ENCODE measurements at places on chromosomes 11 and 22. TPM values are rescaled to one million over a fixed set of nuclear protein-coding genes. Genes with fewer than 3 reads are reported as not detected.

WDR74 gene
- total RNA-seq: 38.8 TPM

DNA sequence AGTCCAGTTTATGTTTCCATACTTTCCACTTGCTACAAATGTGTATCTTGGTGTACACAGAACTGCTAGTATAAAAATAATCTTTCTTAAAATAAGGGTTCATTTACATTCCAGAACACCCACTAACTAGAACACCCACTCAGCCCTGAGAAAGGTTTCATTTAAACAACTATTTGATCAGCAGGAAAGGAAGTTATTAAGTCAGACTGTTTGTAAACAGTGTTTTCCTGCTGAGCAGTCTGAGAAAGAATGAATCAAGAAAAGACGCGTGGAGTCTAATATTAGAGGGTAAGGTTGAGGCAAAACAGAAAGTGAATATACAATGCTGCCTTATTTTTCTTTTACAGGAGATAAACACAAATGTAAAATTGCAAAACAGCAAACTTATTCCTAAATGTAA lies 32.7 kb downstream of the NARS2 start:
- no peak for DNase-seq

GRCh38 chr11:44652901-44653644 lies 73.7 kb upstream of the TSPAN18 start:
- DNase-seq: no peak

- DNase-seq: peak; percentile 55
Observed at GRCh38 chr11:45146072-45147016, at the start of gene PRDM11. PRDM11 (plus strand) TSS chr11:45146639; CDS start chr11:45181767, 35,128 bp downstream.

DNA sequence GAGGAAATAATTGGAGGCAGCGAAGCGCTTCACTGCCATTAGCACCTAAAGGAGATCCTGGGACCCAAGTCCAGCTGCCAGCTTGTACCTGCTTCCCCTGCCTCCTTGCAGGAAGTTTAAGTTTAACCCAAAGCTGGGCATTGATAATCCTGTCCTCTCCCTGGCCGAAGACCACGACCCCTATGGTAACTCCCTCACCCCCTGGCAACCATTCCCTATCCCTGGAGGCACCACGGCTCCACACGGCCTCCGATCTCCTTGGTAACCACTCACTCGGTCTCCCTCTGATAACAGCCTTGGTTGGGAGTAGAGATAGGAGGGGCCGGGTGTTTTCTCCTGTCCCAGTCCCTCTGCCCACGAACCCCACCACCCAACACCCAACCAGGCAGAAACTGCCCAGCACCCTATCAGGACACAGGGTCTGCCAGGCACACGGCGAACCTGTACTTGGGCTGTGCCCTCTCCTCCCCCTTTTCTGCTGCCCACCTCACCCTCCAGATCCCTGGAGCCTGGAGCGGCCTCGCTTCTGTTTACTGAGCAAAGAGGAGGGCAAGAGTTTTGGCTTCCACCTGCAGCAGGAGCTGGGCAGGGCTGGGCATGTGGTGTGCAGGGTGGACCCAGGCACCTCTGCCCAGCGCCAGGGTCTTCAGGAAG lies 833 bp downstream of the NHERF4 start:
- DNase-seq: no peak

PTPRCAP gene
- 10.0 TPM for total RNA-seq

GRCh38 chr22:38135133-38135706 lies 24.7 kb upstream of the BAIAP2L2 start:
- no peak for DNase-seq
